ENCODE measurements at places on chromosomes 3 and 15.

DNA sequence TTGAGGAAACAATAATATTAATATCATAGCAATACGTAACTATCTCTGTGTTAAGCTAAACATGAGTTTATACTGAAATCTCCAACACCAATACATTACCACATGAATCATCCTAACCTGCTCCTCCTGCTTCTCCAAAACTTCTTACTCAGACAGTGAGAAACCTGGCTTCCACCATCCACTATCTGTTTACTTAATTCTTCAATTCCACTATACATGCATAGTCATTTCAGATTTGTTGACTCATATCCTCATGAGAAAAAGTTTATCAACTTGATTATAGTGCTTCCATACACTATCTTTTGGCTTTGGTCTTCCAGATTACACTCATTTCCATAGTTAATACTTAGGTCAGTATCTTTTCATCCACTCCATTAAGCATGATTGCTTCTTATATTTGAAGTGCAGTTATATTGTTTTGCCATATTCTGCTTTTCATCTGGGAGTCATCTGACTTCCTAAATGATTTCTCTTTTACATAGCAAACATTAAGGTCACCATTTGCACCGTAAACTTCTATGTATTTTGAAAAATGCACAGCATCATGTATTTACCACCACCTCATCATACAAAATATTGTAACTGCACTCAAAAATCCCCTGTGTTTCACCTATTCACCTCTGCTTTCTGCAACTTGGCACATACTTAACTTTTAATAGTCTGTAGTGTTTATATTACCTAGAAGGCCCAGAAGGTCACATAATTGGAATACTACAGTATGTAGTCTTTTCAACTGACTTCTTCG is 970.6 kb downstream of the DIPK2A start:
- DNase-seq, result no peak

DNA sequence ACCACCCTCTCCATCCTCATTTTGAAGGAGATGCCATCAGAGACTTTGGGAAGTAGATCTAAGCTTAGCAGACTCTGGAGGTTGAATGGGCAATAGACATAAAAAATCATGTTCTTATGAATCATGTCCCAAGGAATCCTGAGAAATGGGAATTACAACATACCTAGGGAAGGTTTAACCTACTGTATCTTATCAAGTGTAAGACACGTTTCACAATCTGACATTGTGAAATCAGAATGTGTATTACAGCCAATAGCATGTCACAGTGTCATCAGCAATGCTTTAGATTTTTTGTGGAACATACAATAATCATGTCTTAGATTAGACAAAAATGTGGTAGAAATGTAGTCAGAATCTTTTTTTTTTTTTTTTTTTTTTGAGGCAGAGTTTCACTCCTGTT is 332.4 kb upstream of the TLE3 start:
- no peak for DNase-seq

DNA sequence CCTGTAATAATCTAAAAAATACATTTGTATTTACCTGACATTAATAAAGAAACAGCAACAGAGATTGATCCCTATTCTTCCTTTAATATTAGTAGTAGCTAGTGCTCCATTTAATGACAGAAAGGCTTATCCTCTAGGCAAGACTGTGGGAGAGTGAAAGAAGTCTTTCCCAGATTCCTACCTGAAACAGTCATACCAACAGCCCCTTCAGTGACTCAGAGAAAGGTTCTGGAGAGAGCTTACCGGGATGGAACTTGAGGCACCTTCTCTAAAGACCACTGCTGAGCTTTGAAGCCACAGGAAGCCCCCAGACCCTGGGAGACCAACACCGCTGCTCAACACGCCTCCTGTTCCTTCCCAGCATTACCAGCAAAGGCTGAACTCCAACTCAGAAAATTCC is 66.9 kb upstream of the FGF12 start:
- DNase-seq, result no peak

GRCh38 chr3:182608832-182609231 is 184.5 kb upstream of the ATP11B start:
- DNase-seq, result no peak

DNA sequence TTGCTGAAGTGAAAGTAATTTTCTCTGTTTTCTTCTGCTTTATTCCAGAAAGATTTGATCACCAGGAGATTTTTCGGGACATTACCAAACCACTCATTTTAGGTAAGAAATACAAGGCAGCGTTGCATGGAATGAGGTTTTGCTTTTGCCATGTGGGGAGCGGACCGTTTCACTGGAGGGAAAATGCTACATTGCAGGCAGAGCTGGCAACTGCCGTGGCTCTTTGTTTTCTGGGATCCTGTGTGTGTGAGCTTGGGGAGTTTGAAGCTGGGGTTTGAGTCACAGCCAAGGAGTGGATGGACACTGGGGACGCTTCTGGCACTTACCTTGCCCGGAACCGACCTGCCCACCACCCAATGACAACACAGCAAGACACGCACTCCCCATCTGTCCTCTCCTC is 109.9 kb downstream of the APBA2 start:
- DNase-seq, result no peak

GRCh38 chr15:48936666-48937065 is 27.1 kb downstream of the SHC4 start:
- no peak for DNase-seq

All from activated CD4-positive, CD25-positive, alpha-beta regulatory T cell (primary cell).